ENCODE measurements at places on chromosomes 3 and 15. TPM values are rescaled to one million over a fixed set of nuclear protein-coding genes. Genes with fewer than 3 reads are reported as not detected.

DNA sequence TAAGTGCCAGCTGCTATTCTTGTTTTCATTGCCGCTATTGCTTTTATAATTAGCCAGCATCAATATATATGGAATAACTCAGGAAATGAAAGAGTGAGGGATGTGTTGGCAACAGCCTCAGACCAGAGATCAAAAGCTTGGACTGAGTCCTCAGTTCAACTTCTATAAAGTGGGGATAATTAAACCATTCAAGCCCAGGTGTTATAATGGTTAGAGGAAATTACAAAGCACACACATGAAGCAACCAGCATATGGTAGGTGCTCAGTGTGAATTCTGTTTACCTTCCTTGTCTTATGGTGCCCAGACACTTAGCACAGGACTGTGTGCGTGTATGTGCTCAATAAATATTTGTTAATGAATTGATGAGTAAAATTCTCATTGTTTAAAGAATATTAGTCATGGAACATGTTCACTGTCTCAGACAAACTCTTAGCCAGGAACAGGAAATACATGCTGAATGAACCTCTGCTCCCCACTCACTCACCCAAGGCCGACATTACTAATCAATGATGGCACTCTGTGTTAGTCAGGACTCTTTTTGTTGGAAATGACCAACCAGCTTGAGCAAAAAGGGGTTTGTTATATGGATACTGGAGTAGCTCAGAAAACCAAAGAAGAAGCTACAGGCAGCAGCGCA, 16.7 kb upstream of the CCDC174 start:
- no peak for DNase-seq
- H3K4me1 ChIP-seq: no peaks in the 10 kb centered on the region
- no peaks in the 10 kb centered on the region for H3K36me3 ChIP-seq
- no peak overlapping the region for H3K27ac ChIP-seq
- H3K27me3 ChIP-seq: no peaks in the 10 kb centered on the region

DNA sequence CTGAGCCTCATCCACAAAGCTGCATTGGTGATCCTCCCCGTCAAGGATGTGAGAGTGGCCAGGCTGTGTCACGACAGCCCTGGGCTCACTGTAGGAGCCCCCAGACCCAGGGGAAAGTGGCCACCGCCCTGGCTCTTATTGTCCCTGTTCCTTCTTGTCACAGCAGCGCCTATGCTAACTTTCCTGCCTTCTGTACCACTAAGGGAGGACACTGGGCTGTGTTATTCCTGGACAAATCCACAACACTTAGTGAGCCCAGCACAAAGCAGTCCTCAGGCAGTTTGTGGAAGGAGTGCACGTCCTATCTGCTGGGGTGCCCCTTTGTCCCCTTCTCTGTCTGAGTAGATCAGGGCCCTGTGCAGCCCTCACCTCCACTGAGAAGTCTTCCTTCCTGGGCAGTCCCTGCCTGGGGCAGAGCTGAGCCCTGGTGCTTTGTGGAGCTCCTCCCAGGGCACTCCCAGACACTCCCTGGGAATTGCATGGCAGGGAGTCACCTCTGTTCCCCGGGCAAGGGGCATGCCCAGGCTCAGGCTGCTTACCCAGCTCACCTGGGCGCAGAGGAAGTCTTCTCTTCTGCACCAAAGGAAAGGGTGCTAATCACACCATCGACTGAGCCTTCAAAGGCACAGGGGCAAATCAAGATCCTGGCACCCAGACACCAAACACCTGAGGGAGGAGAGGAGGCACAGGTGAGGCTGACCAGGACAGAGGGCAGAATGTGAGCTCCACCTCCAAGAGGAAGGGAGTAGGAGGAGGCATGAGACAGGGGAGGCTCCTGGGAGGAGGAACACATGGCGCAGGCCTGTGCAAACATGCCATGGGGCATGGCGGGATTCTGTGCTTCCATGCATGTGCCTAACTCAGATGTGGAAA, 138.7 kb downstream of the KLF13 start:
- H3K4me3 ChIP-seq: no peak overlapping the region
- DNase-seq: no peak
- peaks cover 5% of the 10 kb centered on the region for H3K4me1 ChIP-seq
- no peaks in the 10 kb centered on the region for H3K36me3 ChIP-seq
- no peaks in the 10 kb centered on the region for H3K27me3 ChIP-seq

Gene GOLGA8S
- 0.60 TPM for total RNA-seq

GRCh38 chr3:17313746-17314145, 428.7 kb downstream of the TBC1D5 start:
- DNase-seq: no peak
- H3K4me3 ChIP-seq: no peak overlapping the region
- no peaks in the 10 kb centered on the region for H3K36me3 ChIP-seq
- no peaks in the 10 kb centered on the region for H3K4me1 ChIP-seq

Gene GPR149
- total RNA-seq: not detected

Gene PIGZ
- 3.5 TPM for total RNA-seq

Gene NLGN1
- total RNA-seq: 19.4 TPM

DNA sequence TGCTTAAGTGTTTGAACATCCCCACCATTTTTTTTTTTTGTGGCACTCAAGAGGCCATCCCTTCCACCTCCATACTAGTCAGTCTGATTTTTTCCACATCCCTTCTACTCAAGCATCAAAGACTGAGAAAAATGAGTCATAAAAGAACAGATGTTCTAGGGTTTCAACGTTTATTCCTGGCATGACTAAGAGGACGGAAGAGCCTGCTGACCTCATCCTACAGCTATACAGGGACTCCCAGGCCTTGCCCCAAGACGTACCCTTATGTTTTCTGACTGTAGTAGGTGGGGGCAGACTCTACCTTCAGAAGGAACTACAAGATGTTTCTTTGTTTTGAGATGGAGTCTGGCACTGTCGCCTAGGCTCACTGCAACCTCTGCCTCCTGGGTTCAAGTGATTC, 3.3 kb upstream of the ITPKA start:
- H3K27me3 ChIP-seq: no peaks in the 10 kb centered on the region
- H3K4me1 ChIP-seq: no peaks in the 10 kb centered on the region
- no peak overlapping the region for H3K27ac ChIP-seq
- H3K36me3 ChIP-seq: no peaks in the 10 kb centered on the region
- no peak overlapping the region for H3K4me3 ChIP-seq

DNA sequence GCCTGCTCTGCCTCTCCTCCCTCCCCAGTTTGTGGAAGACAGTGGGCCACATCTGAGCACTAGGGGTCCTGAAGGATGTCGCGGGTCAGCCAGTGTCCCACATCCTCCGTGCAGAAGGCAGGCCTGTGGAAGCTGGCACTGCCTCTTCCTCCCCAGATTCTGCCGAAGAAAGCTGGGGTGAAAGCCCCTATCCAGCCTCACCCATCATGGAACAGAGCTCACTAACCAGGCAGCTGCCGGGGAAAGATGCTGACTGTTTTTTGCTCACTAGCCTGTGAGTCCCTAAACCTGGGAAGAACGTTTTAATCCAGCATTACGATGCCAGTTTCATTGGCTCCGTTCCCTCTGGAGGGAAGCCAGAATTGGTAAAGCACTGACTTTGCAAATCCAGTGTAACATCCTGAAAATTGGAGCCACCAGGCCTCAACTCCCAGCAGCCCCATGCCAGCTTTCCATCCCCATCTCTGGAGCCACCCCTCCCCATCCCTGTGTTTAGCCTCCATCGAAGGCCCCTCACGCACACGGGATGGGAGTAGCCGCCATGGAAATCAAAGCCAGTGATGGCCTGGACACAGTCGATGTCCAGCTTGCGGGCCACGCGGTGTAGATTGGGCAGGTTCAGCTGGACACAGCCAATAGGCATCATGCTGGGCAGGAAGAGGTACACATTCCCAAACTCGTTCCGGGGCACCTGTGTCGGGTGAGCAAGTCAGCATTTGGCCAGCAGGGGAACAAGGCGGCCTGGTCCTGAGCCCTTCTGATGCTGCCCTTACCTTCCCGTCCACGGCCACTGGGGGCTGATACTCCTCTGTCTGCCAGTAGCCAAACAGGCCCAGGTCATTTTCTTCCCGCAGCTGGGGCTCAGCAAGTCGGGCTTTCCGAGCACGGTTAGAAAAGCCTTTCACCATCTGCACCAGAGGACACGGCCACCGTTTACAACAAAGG, 23.5 kb downstream of the TMEM43 start:
- DNase-seq: no peak
- peaks cover 6% of the 10 kb centered on the region for H3K4me1 ChIP-seq
- H3K27me3 ChIP-seq: no peaks in the 10 kb centered on the region
- no peak overlapping the region for H3K27ac ChIP-seq
- no peak overlapping the region for H3K4me3 ChIP-seq
- peaks cover 4% of the 10 kb centered on the region for H3K36me3 ChIP-seq

DNA sequence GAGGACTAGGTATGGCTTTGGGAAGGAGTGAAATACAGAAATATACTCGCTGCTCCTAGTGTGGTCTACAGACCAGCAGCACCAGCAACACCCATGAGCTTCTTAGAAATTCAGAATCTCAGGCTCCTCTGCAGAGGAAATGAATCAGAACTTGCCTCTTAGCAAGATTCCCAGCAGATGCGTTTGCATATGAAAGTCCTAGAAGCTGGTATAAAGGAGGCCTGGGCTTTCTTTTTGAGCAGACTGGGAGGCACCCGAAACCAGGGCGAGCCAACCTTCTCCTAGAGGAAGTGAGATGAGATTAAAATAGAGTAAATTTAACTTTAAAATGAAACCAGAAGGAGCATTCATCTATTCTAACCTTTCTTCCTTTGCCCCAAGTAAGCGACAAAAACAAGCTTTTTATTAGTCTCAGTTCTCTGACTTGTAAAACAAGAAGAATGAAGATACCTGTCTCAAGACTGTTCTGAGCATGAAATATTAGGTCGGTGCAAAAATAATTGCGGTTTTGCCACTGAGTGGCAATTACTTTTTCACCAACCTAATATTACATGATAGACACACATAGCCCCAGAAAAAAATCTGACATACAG, 140.0 kb downstream of the PDZRN3 start:
- no peaks in the 10 kb centered on the region for H3K27me3 ChIP-seq
- H3K27ac ChIP-seq: no peak overlapping the region
- H3K36me3 ChIP-seq: no peaks in the 10 kb centered on the region
- DNase-seq: no peak
- H3K4me1 ChIP-seq: no peaks in the 10 kb centered on the region

DNA sequence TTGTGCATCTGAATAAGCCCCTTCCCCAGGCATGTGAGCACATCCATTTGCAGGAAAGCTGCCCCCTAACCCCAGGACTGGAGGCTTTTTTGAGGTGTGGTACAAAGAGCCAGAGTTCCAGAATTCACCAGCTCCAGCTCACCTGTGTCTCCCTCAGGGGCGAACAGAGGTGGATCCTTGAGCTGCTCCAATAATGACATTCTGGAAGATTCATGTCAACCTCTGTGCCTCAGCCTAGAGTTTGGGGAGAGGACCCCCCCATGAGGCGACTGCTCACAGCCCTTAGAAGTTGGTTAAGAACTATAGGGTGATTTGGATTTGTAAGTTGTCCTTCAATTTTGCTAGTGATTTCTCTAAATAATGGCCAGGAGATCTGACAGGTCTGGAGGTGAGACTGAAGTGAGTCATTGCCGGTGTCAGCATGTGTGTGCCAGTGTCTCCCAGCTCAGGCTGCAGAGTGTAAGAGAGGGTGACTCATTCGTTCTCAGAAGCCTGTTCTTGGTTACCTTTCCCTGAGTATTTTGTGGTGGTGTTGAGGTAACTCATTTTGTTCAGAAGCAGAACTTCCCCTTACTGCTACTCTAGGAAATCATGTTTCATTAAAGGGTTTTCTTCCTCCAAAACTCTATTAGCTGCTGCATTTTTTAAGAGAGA, 136.9 kb upstream of the TOPAZ1 start:
- H3K36me3 ChIP-seq: no peaks in the 10 kb centered on the region
- H3K27ac ChIP-seq: no peak overlapping the region
- H3K4me1 ChIP-seq: no peaks in the 10 kb centered on the region
- no peak for DNase-seq

- no peaks in the 10 kb centered on the region for H3K36me3 ChIP-seq
- H3K27ac ChIP-seq: no peak overlapping the region
- no peak for DNase-seq
- no peak overlapping the region for H3K4me3 ChIP-seq
Observed at GRCh38 chr3:152317184-152317583, 48.5 kb downstream of the MBNL1 start.

DNA sequence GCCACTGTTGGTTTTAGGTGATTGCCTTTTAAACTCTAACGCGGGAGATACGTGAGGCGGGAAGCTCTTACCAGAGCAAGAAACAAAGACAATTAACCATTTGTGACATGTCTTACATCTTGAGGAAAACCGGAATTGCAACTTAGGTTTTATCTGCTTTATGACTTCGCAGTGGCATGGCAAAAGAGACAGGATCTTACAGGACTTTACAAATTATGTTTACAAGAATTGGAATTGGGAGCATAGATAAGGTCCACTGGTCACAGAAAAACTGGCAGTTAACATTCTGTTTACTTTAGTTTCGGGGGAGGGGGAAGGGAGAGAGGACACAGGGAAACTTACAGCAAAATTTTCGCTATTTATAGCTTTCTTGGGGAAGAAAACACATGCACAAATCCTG, 1119.6 kb downstream of the ZPLD1 start:
- no peaks in the 10 kb centered on the region for H3K4me1 ChIP-seq
- peak overlapping the region; percentile 39 for H3K4me3 ChIP-seq
- H3K27ac ChIP-seq: no peak overlapping the region
- H3K36me3 ChIP-seq: no peaks in the 10 kb centered on the region
- no peak for DNase-seq
- no peaks in the 10 kb centered on the region for H3K27me3 ChIP-seq

DNA sequence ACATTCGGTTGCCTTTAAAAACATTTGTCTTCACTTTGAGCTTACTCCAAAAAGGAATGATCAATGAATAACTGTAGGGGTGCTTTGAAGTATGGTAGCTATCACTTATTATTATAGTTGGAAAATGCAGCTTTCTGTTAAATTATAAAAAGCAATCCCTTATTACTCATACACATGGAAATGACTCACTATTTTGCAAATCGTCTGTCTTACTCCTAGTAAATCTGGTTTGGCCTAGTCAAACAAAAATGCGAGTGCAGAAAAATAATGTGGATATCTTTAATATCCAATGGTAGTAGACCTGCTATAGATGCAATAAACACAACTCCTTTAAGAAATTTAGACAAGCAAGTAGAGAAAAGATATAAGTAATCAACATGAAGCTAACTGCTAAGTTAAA, 112.5 kb downstream of the ZIC1 start:
- H3K27me3 ChIP-seq: no peaks in the 10 kb centered on the region
- no peak overlapping the region for H3K27ac ChIP-seq
- no peak for DNase-seq
- H3K4me3 ChIP-seq: no peak overlapping the region
- H3K4me1 ChIP-seq: no peaks in the 10 kb centered on the region

- no peaks in the 10 kb centered on the region for H3K36me3 ChIP-seq
- no peak overlapping the region for H3K4me3 ChIP-seq
Observed at GRCh38 chr3:179526989-179527391, 35.7 kb upstream of the ACTL6A start.

Measured in kidney (tissue), 22 donors.